NCI-H446 (cell line): ENCODE measurements at places on chromosomes 13 and 19.
A peak's percentile ranks its signal among the peaks of the same experiment; 100 is the strongest.

- DNase-seq = no peak
These were observed 11.5 kb upstream of the COLGALT1 start for GRCh38 chr19:17543986-17544385.

DNA sequence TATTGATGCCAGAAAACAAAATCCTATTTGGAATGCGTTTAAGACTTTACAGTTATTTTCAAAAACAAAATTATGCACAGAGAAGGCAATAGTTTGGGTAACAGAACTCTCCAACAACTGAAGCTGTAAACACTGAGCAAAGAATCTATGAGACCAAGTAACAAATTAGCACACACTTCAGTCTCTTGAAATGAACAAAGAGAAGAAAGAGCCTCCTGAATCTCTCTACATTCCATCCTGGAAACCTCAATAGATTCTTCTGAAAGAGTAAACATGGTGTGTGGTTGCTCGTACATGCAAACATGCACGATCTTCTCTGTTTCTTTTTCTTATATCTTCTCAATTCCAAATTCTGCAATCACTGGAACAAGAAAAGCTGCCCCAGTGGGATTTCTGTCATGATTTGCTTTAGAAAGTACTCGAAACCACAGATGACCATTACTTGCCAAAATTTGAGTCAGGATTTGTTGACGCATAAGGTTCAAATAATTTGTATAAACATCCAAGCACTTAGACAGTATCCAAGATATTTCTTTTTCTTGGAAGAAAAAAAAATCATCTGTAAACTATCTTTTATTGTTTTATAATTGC is 137.9 kb upstream of the DACH1 start:
- DNase-seq = no peak

DNA sequence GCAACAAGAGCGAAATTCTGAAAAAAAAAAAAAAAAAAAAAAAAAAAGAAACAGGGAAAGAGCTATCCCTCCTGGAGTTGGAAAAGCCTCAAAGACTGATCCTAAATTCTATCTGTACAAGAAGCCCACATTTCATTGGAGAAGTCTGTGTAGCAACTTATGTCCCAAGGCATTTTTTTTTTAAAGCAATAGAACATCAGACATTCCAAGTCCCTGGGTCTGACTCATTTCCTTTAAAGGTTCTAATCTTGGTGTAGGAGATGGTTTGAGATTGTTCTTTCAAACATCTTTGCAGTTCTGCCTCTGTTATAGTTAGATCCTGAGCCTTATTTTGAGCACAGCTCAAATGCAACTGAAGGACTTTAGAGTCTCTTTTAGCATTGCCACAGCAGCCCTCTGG is 706.5 kb upstream of the MIR17HG start:
- no peak for DNase-seq

DNA sequence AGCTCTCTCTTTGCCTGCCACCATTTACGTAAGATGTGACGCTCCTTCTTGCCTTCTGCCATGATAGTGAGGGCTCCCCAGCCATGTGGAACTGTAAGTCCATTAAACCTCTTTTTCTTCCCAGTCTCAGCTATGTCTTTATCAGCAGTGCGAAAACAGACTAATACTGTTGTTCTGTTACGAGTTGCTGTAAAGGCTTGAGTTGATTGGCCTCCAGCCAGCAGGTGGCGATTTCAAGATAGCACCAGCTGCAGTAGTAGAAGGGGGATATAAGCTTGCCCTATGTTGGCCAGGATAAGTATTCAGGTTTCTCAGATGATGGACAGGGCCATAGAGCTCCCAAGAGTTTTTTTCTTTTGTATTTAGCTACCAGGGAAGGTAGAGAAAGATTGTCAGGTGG is 385.5 kb downstream of the MZT1 start:
- DNase-seq = no peak

- DNase-seq = no peak
These were observed 8.4 kb downstream of the PCDH9 start for GRCh38 chr13:67221630-67222226.

- no peak for DNase-seq
These were observed 3.0 kb downstream of the ANGPTL4 start for GRCh38 chr19:8366961-8367326.

GRCh38 chr13:55727683-55728082 is 1413.0 kb upstream of the PRR20A start:
- DNase-seq = no peak

DNA sequence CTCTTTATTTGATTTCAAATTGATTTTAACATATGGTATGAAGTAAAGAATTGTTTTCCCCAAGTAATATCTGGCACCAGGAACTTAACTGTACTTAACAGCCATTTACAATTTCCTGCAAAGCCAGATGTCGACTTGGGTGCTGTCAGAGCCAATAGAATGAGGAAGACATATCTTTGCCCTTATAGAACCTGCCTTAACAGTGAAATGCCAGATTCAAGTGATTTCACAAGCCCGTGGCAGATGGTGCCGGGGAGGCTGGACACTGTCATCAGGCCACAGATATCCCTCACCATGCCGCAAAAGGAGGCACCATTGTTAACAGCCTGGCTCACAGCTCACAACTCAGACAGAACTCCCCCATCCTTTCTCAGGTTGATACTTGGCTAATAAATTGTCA is 48.7 kb downstream of the ESD start:
- DNase-seq = no peak

DNA sequence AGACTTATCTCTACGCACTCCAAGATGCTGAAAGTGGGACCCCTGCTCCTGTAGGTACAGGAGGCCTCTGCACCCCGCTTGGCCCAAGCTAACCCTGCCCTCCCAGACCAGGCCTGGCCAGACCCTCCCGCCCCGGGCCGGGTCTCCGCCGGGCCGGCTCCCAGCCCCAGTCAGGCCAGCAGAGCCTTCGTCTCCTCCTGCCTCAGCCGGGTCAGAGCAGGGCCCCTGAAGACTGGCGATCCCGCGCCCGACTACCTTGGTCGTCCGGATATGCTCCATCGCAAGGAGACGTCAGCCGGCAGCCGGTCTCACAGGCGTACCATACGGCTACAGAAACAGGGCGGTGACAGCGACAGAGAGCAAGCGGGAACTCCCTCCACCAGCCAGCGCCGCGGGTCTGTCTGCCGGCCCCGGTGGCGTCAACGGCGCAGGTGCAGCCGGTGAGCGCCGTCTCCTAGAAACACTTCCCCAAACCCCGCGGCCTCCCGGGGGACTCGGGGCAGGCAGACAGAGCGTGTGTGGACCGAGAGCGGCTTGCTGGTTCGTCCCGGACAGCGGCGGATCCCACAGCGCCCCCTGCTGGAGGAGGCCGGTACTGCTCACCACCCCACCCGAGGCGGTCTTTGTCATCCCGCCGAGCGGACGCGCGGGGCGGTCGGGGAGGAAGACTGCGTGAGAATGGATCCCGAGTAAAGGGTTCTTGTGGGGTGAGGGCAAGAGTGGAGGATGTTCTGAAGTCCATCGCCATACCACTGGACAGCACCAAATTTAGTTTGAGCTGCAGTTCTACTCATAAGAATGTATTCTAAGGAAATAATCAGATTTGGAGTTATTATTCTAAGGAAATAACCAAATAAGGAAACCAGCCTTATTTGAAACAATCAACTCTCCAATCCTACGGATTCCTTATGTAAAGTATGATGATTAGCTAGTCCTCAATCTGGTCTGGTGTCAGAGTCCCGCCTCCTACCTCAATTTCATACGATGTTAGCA is at the start of gene MTMR6:
MTMR6 (minus strand) TSS at position 520 of the 993 bp plus-strand sequence; CDS start at position 279, 241 bp downstream.
- DNase-seq = peak; percentile 85

- peak; percentile 89 for DNase-seq
These were observed at the start of gene PCDH8 for GRCh38 chr13:52848455-52849195. Gene PCDH8, minus strand, starts transcription at chr13:52848640. Its CDS starts 204 bp downstream, at chr13:52848436.

- DNase-seq = no peak
These were observed 6.2 kb upstream of the COLGALT1 start for GRCh38 chr19:17549085-17549740.

DNA sequence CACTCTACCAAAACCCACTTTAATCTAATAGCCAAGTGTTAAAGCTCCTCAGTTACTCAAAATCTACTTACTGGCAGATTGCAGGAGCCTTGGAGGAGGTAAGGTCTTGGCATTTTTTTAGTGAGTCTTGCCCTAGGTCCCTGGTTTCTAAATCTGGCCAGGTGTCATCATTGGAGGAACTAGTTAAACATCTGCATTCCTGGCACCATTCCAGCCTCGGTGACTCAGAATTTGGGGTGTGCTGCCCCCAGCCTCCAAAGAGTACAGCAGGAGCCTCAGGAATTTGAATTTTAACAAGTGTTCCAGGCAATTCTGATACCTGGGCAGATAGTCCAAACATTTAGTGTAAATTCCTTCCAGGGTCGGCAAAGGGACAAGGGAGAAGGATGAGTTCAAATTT is 37.4 kb downstream of the KLF5 start:
- no peak for DNase-seq

DNA sequence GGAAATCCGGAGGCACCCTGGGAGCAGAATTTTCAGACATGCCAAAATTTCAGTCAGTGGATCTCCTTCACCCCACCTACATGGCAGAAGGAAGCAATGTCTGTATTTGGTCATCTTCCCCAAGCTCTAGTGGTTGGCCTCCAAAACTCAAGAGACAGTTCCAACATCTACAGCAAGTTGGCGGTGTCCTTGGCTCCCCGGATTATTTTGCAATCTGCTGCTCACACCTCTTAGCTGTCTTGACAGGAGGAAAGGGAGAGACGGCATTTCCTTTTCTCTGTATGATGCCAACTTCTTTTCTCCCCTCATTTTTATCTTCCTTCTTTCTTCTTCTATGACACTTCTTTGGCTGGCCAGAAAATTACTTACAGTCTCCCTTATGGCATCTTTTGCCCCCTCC is 159.9 kb downstream of the SUCLA2 start:
- no peak for DNase-seq

- DNase-seq = no peak
These were observed 22.4 kb upstream of the ARHGEF18 start for GRCh38 chr19:7326105-7326877.

DNA sequence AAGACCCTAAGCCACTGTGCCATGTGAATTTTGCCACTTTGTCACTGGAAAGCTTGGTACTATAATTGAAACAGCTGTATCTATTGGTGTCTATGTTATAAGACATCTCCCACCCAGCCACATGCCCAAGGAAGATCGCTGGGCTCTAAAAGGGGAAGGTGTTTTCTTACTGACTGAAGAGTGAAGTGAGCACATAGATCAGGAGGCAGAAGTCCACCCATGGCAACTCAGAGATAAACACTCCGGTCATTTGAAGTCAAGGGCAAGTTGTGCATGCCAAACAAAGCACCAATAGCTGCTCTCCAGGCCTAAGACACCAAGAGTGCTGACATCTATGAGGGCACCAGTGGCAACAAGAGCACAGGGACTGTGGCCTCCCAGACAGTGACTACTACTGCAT is 153.8 kb downstream of the KCTD12 start:
- no peak for DNase-seq

- peak; percentile 22 for DNase-seq
These were observed 420 bp downstream of the IL17D start for GRCh38 chr13:20703780-20704458.

- DNase-seq = no peak
These were observed 458.3 kb downstream of the COG6 start for GRCh38 chr13:40113643-40114304.

- no peak for DNase-seq
These were observed 665.7 kb upstream of the SLC10A2 start for GRCh38 chr13:103731959-103732358.

- DNase-seq = no peak
These were observed 89.9 kb downstream of the TEX26 start for GRCh38 chr13:31022288-31022895.

GRCh38 chr19:33688171-33688992 is 66.6 kb downstream of the CHST8 start:
- no peak for DNase-seq

- no peak for DNase-seq
These were observed 158.5 kb upstream of the KL start for GRCh38 chr13:32857689-32858088.

GRCh38 chr13:81957121-81957520 is 1616.2 kb upstream of the SPRY2 start:
- no peak for DNase-seq

- DNase-seq = no peak
These were observed 1.4 kb upstream of the KHSRP start for GRCh38 chr19:6425732-6426620.

DNA sequence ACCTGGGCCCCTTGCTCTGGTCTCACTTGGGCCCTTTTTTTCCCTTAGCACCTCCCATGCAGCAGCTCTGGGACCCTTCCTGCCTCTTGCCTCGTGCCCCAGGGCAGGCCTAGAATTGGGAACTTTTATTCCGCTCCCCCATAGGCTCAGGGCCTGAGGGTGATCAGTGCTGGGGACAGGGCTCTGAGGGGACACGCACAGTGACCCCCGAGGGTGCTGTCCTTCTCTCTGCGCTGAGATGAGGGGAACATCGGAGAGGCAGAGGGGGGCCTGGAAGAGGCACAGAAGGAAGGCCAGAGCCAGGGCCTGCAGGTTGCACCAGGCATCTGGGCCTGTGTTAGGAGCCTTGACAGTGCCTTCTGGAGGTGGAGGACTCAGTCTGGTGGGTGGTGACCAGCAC is 10.8 kb downstream of the EPN1 start:
- DNase-seq = no peak

- no peak for DNase-seq
These were observed 1.3 kb upstream of the INTS6 start for GRCh38 chr13:51453959-51454703.

- DNase-seq = no peak
These were observed 24.6 kb downstream of the CYP4F22 start for GRCh38 chr19:15532779-15533521.

DNA sequence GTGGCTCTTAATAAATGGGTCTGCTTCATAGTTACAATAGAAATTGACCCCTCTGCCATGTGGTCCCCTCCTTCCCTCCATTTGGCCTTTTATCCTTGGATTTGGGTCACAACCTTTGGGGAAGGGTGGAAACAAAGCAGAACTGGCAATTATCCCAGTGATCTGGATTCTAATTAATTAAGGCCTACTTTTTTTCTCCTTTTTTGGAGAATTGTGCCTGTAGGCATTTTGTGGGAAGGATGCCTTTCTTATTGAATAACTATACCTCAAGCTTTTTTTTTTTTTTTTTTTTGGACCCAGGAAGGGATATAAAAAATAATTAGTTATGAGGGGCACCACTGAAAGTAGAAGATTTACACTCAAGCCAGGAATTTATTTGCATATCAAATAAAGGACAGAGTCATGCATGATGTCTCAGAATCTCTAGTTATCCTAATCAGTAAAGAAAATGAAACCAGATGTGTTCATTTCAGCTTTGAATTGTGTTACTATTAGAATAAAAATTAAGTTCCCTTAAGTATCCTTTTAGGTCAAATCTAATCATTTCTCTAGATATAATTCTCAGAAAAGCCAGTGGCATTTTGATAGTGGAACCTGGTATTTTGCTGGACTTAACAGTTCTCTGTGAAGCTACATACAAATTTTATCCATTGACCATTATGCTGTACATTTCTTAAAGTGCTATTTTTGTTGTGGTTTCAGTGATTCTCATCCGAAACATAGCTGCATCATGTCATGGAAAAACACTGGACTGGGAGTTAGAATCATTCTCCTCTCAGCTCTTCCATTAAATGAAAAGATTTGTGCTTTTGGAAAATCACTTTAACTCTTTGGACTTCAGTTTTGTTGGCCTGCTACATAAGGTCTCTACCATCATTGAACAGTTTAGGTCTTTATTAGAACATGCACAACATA is 129.3 kb downstream of the KCNRG start:
- DNase-seq = no peak
